Breast epithelium (tissue), 4 donors: ENCODE measurements at places on chromosomes 7 and 10. TPM values are rescaled to one million over a fixed set of nuclear protein-coding genes. Genes with fewer than 3 reads are reported as not detected.

TACC2 gene
- 28.5 TPM for total RNA-seq

CCDC3 gene
- 8.2 TPM for total RNA-seq

KCTD7 gene
- 13.4 TPM for total RNA-seq

SHTN1 gene
- total RNA-seq, result 17.8 TPM
